CD8-positive, alpha-beta T cell (primary cell): ENCODE measurements at places on chromosomes 5 and 9. TPM values are rescaled to one million over a fixed set of nuclear protein-coding genes. Genes with fewer than 3 reads are reported as not detected.

- DNase-seq: no peak
Measured at GRCh38 chr5:155934964-155935363, 392.0 kb upstream of the SGCD start.

Gene POC5
- 7.9 TPM for total RNA-seq

GRCh38 chr5:106649031-106649430 lies 1021.7 kb downstream of the EFNA5 start:
- DNase-seq: no peak

- no peak for DNase-seq
Measured at GRCh38 chr9:80957801-80958200, 731.5 kb downstream of the TLE1 start.

DNA sequence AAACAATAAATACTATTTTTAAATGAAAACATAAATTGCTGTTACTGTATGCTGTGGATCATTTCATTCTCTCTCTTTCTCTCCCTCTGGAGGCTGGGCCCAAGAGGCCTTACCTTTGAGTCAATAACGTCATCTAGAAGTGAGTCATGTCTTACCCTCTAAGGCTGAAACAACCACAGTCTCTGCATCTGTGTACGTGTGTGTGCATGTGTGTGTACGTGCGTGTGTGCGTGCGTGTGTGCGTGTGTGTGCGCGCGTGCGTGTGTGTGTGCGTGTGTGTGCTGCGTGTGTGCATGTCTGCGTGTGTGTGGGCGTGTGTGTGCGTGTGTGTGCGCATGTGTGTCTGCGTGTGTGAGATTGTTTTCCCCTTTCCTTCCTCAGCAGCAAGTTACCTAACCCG lies 13.6 kb upstream of the IL17B start:
- DNase-seq: no peak

DNA sequence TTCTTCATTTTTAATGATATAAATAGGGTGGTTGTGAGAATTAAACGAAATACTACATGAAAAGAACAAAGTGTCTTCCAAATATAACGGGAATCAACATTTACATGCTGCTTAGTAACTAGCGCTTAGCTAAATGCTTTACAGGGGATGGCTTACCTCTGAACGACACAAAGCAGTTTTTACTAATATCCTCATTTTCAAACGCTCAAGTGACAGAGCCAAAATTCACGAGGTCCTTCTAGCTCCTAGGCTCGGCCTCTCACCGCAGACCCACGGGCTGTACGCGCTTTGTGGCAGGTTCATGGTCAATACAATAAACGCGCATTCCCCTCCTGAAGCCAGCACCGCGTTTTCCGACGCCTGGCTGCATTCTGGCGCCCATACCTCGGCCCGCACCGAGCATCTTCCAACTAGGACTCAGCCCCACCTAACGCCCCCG lies 442 bp downstream of the ZNF510 start:
- no peak for DNase-seq

GRCh38 chr9:20619487-20620200 lies 2.7 kb downstream of the MLLT3 start:
- peak; percentile 45 for DNase-seq

Gene NUTM2G
- not detected for total RNA-seq

DNA sequence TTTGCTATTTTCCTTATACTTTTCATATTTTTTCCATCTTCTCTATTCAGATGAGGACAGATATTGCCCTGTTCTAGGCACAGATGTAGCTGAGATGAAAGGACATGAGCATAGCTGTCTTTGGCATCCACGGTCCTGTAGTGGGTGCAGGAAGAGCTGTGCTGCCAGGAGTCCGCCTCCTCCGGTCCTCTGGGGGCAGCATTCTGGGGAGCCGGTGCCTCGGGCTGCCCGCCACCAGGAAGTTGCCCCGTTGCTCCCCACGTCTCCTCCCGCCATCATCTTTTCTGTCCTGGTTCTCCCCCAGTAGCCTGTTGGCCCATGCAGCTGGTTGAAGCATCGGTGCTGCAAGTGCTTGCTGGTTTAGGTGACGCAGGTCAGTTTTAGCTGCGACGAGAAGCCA lies 170.0 kb upstream of the IRX4 start:
- DNase-seq: no peak

- DNase-seq: no peak
Measured at GRCh38 chr5:39169081-39169480, 50.3 kb downstream of the FYB1 start.

Gene SHLD3
- 14.5 TPM for total RNA-seq

Gene HNRNPA0
- total RNA-seq: 57.0 TPM

GRCh38 chr5:29023541-29023940 lies 1985.2 kb upstream of the CDH9 start:
- DNase-seq: no peak

Gene SAXO1
- total RNA-seq: not detected

Gene UCK1
- 24.7 TPM for total RNA-seq

Gene NR4A3
- total RNA-seq: 129 TPM

- no peak for DNase-seq
Measured at GRCh38 chr5:78611126-78611605, 37.4 kb downstream of the LHFPL2 start.

Gene ADAMTS19
- not detected for total RNA-seq

Gene IFNB1
- not detected for total RNA-seq

Gene TENT4A
- 39.9 TPM for total RNA-seq

GRCh38 chr9:132235894-132236661 lies 74.2 kb downstream of the NTNG2 start:
- peak; percentile 68 for DNase-seq
